ENCODE measurements at places on chromosomes 1 and 21. TPM values are rescaled to one million over a fixed set of nuclear protein-coding genes. Genes with fewer than 3 reads are reported as not detected.

CD101 gene
- total RNA-seq, result 0.50 TPM

GRCh38 chr21:44749759-44750674 lies 38.6 kb upstream of the TSPEAR start:
- H3K4me3 ChIP-seq, result no peak overlapping the region
- H3K4me1 ChIP-seq, result no peaks in the 10 kb centered on the region
- no peaks in the 10 kb centered on the region for H3K36me3 ChIP-seq
- no peak for DNase-seq
- peaks cover 8% of the 10 kb centered on the region for H3K27me3 ChIP-seq
- H3K27ac ChIP-seq, result no peak overlapping the region

DNA sequence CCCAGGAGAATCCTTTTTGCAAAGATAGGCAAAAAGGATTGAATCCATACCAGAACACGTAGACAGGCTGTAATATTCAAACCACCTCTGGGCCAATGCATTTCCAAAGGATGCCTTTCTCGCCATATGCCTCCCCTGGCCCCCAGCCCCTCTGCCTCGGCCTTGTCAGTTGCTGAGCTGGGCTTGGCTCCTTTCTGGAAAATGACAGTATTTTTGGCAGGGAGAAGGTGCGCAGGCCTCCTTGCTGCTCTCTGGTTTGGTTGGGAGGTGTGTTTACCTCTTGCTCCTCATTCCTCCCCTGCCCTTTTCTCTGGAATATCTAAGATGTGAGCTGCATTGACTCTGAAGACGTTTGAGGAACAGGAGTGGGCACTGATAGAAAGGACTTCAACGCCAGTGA lies 26.0 kb upstream of the CNTN2 start:
- H3K27me3 ChIP-seq, result peaks cover 60% of the 10 kb centered on the region
- H3K4me3 ChIP-seq, result no peak overlapping the region
- no peak overlapping the region for H3K27ac ChIP-seq
- no peak for DNase-seq
- no peaks in the 10 kb centered on the region for H3K36me3 ChIP-seq

GRCh38 chr21:17786071-17786850 lies 32.9 kb downstream of the C21orf91 start:
- no peak overlapping the region for H3K4me3 ChIP-seq
- no peak for DNase-seq
- H3K27ac ChIP-seq, result no peak overlapping the region
- H3K36me3 ChIP-seq, result no peaks in the 10 kb centered on the region
- H3K4me1 ChIP-seq, result no peaks in the 10 kb centered on the region

GRCh38 chr1:192435704-192436103 lies 118.9 kb downstream of the RGS21 start:
- peaks cover 9% of the 10 kb centered on the region for H3K4me1 ChIP-seq
- no peaks in the 10 kb centered on the region for H3K27me3 ChIP-seq
- H3K36me3 ChIP-seq, result no peaks in the 10 kb centered on the region
- no peak overlapping the region for H3K27ac ChIP-seq
- H3K4me3 ChIP-seq, result no peak overlapping the region

DNA sequence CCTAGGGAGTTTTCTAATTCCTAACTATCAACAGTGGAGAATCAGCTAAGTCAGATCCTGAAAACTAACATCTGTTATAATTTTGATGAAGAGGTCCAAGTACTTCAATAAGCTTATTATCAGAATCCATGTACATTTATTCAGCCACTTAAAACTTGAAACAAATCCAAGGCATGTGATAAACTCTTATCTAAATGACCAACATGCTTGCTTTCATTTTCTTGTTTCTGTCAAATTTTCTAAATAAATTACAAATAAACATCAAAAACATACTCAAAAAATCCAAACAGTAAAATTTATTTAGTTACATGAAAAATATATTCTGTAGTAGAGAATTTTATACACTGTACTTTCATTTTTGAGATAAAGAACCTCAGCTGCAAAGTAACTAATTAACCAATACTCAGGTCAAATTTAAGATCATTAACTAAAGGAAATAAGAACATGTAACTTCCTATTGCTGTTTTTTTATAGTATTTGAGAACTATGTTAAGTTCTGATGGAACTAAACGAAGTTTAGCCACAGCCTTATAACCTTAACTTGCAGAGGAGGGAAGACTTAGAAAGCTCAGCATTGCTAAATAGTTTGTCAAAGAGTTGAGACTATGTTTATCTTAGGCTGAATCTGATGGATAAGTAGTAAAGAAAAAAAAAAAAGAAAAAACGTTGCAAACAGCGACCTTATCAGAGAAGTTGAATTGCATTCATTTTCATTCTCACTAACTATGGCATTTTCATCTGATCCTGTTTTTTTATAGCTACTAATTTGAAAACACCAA lies 44.9 kb downstream of the SYNJ1 start:
- no peak overlapping the region for H3K4me3 ChIP-seq
- no peaks in the 10 kb centered on the region for H3K4me1 ChIP-seq
- H3K36me3 ChIP-seq, result no peaks in the 10 kb centered on the region
- H3K27me3 ChIP-seq, result no peaks in the 10 kb centered on the region

- DNase-seq, result no peak
- H3K4me1 ChIP-seq, result no peaks in the 10 kb centered on the region
- no peaks in the 10 kb centered on the region for H3K27me3 ChIP-seq
- no peak overlapping the region for H3K27ac ChIP-seq
These were observed 356.3 kb upstream of the PRMT6 start for GRCh38 chr1:106700211-106700610.

DNA sequence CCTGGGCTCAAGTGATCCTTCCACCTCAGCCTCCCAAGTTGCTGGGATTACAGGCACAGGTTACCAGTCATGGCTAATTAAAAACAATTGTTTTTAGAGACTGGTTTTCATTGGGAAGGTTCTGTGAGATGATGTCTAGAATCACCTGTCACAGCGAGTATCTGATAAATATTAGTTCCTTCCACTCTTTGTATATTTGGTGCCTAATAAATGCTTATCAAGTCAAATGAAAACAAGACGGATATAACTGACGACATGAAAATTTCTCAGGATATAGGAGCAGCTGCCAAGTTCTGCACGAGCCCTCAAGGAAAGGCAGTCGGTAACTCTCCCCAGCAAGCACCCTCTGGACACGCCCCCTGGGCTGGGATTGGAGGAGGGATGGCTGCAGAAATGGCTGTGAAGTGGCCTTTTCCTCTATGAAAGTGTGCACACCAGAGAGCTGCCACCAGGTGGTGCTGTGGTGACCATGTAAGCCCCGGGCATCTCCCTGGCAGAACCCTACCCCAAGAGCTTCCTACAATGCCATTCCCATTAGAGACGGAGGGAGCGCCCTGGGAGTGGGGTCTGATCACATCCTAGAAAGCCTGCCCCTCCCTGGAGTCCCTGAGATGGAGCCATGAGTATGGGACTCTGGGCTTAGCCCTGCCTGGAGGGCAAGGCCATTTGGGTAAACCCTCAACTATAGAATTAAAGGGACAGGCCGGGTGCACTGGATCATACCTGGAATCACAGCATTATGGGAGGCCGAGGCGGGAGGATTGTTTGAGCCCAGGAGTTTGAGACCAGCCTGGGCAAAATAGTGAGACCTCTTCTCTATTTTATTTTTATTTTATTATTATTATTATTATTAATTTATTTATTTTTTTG lies 50.9 kb downstream of the HTR6 start:
- no peaks in the 10 kb centered on the region for H3K4me1 ChIP-seq
- H3K27me3 ChIP-seq, result no peaks in the 10 kb centered on the region
- H3K27ac ChIP-seq, result no peak overlapping the region
- H3K4me3 ChIP-seq, result no peak overlapping the region
- H3K36me3 ChIP-seq, result no peaks in the 10 kb centered on the region
- peak; percentile 96 for DNase-seq

GRCh38 chr1:21162740-21163464 lies 13.8 kb downstream of the EIF4G3 start:
- H3K36me3 ChIP-seq, result peaks cover 45% of the 10 kb centered on the region
- H3K4me3 ChIP-seq, result no peak overlapping the region
- peaks cover 7% of the 10 kb centered on the region for H3K4me1 ChIP-seq
- no peak for DNase-seq

DNA sequence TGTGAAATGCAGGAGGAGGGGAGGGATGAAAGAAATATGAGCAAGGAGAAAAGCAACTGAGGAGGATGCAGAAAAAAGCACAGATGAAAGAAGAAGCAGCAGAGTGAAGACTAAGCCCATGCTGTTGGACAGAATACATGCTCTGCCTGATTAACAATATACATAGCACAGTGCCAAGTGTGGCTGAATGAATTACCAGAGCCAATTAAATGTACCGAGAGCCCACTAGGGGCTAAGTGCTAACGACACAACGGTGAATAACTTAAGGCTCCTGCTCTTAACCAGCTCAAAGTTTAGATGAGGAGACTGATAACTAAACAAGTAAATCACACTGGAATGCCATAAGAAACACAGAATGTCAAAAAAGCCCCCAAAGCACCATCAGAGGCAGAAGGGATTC lies 15.6 kb downstream of the CADM3 start:
- H3K27ac ChIP-seq, result no peak overlapping the region
- peaks cover 30% of the 10 kb centered on the region for H3K27me3 ChIP-seq
- DNase-seq, result no peak
- no peaks in the 10 kb centered on the region for H3K36me3 ChIP-seq
- H3K4me3 ChIP-seq, result no peak overlapping the region

DNA sequence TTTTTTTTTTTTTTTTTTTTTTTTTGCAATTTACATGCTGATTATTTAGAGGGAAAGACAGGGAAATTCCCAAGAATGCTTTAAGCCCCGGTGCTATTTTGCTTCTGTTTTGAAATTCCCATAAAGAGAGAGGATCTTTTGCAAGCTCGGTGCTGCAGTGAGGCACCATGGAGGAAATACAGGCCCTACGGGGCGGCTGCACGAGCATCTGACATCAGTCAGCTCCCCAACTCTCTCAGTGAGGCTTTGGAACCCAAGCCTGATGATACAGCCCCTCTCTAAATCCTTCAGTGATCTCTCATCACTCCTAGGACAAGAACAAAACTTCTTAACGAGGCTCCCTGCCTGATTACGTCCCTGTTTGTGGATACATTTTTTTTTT lies 791 bp upstream of the CHI3L1 start:
- no peak for DNase-seq
- peaks cover 7% of the 10 kb centered on the region for H3K27me3 ChIP-seq
- H3K36me3 ChIP-seq, result no peaks in the 10 kb centered on the region
- H3K27ac ChIP-seq, result no peak overlapping the region
- H3K4me1 ChIP-seq, result no peaks in the 10 kb centered on the region

GRCh38 chr1:156172696-156173470 lies 19.5 kb downstream of the SEMA4A start:
- no peaks in the 10 kb centered on the region for H3K27me3 ChIP-seq
- H3K4me1 ChIP-seq, result peaks cover 12% of the 10 kb centered on the region
- H3K4me3 ChIP-seq, result no peak overlapping the region

DNA sequence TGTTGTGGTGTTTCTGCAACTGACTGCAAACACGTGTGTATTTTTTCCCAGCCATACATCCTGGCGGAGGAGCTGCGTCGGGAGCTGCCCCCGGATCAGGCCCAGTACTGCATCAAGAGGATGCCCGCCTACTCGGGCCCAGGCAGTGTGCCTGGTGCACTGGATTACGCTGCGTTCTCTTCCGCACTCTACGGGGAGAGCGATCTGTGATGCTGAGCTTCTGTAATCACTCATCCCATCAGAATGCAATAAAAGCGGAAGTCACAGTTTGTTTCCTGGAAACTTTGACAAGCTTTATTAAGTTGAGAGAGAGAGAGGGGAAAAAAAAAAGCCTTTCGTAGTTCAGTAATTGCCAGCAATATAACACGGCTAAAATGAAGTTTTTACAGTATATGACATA lies 32.7 kb upstream of the MTR start:
- H3K27ac ChIP-seq, result no peak overlapping the region
- H3K36me3 ChIP-seq, result no peaks in the 10 kb centered on the region
- no peaks in the 10 kb centered on the region for H3K27me3 ChIP-seq
- no peak for DNase-seq
- H3K4me1 ChIP-seq, result no peaks in the 10 kb centered on the region
